Dorsolateral prefrontal cortex (tissue), 122 donors: ENCODE measurements at places on chromosomes 1 and 21.
A peak's percentile ranks its signal among the peaks of the same experiment; 100 is the strongest.

GRCh38 chr1:67624680-67625079, 60.3 kb upstream of the GADD45A start:
- DNase-seq: no peak

DNA sequence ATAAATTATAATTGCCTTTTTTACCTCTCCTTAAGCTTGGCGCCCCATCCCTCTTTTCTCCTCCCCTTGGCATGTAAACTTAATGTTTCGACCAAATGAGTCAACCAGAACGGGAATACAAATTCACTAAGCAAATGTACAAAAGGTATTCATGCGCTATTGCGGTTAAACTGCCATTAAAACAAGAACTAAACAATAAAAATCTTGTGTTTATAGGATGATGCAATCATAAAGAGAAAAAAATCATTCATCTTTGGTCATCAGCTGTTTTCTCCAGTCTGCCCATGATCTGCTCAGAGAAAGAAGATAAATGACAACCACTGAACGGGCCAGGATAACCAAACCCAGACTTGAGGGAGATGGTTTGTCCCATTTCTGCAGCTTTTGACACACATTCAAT, 534.2 kb upstream of the PLXNA2 start:
- DNase-seq: no peak

DNA sequence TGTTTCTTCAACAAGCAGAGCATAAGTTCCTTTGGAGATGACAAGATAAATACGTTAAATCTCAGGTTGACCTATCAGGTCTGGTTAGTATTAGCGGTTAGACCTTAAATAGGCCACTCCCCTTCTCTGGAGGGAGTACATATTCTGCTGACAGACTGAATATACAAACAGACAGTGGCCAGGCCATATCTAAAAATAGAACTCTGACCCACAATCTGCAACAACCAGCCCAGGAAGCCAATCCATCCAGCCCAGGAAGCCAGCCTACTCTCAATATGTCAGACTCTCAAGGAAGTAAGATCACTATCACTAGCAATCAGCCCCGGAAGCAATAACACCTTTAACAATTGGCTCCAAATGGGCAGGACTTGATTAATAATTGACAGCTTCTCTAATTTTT, 6.7 kb downstream of the IL20 start:
- no peak for DNase-seq

- DNase-seq: no peak
Measured at GRCh38 chr1:77873461-77873860, 15.0 kb upstream of the NEXN start.

- DNase-seq: no peak
Measured at GRCh38 chr1:99784809-99785255, 18.4 kb upstream of the FRRS1 start.

- DNase-seq: peak; percentile 57
Measured at GRCh38 chr1:204991342-204991844, 51.6 kb upstream of the CNTN2 start.

DNA sequence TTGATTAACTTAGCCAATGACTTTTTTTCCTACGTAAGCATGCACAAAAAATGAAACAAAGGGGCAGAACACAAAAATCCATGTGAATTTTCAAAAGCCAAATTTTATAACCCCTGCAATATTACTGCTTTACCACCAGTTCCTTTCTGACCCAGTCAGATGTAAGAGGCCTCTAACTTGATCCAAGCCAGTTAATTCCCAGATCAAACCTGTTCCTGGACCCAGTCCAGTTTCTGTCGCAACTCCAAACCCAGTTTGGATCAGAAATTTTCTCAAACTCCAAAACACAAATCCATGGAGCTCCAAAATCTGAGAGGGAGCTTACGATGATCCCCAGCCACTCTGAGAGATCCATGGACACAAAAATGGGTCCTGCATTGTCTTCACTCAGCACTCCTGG, 7.8 kb upstream of the ZYG11A start:
- DNase-seq: no peak

DNA sequence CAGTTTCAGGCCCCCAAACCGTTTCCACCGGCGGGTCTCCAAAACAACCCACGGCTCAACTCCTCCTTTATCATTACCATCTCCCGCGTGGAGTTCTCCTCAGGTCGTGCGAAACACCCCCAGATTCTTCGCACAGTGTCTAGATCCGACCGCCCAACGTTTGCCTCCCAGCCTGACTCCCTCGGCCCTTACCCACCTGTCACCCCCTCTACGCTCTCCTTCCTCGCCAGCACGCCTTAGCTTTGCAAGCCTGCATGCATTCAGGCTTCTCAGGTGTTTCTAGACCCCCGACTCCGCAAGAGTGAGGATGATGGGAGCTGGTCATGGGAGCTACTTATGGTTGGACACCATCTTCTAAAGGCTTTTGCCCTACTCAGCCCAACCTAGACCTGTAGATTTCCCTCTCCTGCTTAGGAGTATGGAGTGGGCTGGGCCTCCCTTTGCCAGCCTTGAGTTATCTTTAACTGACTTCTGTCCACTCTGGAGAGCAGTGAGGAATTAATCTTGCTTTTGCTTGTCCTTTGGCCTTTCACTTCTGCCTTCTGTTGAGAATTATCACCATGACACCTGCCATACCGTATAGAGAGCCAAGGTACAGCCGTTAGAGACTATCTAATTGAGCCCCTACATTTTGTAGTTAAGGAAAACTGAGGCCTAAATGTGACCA, 865 bp downstream of the ATP5IF1 start:
- DNase-seq: no peak

DNA sequence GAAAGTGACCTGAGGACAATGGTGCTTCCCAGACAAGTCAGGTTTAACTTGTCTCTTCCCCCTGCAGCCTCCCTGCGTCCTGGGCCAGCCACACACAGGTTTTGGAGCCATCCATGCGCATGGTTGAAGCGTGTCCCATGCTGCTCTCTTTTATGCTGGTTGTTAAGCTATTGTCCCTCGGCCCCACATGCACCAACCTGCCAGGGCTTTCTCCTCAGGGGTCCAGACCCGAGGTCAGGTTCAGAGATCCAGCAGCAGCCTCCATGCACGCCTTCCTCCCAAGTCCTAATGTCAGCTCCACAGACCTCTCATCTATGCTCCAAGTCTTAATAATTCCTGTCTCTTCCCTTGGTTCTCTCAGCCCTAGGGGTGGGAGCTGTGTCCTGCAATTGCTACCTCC, 1.6 kb downstream of the ABCA4 start:
- no peak for DNase-seq

- no peak for DNase-seq
Measured at GRCh38 chr21:38958940-38959691, 153.4 kb downstream of the ETS2 start.

DNA sequence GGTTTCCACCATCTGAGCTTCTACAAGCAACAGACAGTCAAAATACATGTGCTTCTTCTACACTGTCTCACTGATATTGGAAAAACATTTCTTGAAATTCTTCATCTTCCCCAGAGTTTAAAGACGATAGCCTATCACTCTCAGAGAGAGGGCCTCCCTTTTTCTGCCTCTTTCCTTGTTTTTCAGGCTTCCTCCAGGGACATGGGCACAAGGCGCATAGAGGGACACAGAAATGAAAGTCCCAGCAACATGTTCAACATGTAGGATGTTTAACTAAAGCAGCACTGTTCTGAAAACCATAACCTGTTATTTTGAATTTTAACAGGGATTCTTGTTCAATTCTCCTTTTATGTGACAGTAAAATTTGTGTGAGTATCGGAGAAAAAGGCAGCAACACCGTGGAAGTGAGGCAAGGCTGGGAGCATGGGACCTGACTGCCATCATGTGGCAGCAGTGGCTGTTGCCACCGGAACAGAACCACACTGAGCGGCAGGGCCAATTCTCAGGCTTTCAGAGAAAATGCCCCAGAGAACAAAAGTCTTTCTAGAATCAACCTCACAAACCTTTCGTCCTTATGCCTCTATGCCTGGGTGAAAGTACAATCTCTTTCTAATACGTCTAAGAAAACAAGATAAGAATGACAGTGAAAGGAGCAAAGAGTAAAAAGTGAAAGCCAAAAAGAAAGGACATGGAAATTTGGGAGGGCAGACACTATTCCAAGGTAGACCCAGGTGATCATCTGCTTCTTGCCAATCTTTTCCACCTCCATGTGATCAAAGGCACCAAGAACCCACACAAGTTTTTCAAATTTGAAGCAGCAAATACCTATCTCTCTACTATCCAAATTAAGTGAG, 54.5 kb downstream of the PCNX2 start:
- DNase-seq: peak; percentile 68

GRCh38 chr1:156284757-156285156, 632 bp downstream of the TMEM79 start:
- no peak for DNase-seq

GRCh38 chr1:206686478-206687249, 2.0 kb downstream of the MAPKAPK2 start:
- DNase-seq: no peak

DNA sequence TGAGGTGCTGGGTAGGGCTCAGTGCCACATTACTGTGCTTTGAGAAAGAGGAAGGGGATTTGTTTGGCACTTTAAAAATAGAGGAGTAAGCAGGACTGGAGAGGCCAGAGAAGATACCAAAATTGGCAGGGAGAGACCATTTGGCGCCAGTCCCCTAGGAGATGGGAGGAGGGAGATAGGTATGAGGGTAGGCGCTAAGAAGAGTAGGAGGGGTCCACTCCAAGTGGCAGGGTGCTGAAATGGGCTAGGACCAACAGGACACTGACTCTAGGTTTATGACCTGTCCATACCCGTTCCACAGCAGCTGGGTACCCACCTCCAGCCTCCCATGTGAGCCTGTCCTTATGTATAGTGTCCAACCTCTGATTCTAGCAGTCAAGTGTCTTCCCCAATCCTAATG, 1.0 kb upstream of the CRTC2 start:
- no peak for DNase-seq

- DNase-seq: no peak
Measured at GRCh38 chr1:46927249-46927835, 13.9 kb downstream of the CYP4A11 start.

DNA sequence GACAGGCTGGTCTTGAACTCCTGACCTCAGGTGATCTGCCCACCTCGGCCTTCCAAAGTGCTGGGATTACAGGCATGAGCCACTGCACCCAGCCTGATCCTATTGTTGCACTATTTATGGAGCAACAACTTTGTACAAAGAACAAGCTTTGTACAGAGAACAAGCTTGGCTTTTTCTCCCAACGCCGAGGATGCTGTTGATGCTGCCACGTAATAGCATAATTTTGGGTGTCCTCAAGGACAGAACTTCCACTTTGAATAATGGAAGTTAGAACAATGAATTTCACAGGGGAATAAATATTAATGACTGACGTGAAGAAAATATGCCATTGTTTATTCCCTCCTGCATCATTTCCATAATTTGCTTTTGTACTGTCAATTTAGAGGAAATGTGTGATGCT, 12.8 kb upstream of the RBP7 start:
- peak; percentile 46 for DNase-seq

DNA sequence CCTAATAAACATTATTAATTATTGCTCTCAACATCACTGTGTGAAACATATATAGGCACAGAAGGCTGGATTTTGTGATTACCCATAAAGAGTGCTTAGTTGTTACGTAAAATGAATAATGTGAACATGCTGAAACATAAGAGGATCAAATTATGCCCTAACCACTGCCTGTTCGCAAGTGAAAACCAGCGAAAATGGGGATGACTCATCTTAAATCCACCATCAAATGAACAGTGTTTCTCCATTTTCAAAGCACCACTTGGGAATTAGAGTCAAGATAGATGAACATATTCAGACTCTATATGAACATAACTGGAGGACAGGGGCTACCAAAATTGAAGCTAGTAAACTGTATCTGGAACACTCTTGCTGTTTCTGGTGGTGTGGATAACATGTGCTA, 386.2 kb downstream of the HHIPL2 start:
- DNase-seq: no peak

DNA sequence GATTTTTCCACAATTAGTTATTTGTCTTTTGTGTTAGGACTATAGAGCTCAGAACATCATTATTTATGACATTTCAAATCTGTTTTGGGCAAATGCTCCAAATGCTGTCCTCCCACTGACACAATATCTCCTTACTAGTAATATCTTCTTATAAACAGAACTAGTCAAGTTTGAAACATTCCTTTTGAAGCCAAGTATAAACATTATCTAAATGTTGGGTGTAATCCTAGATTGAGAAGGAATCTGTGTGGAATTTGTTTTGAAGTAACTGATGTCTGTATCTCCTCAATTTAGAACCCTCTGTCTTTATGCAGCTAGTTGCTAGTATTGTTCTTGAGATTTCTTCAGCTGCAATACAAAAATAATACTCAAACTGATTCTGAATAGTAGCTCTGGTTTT, 28.5 kb upstream of the PAXBP1 start:
- DNase-seq: no peak

- DNase-seq: no peak
Measured at GRCh38 chr1:56069824-56070223, 509.5 kb downstream of the PLPP3 start.

DNA sequence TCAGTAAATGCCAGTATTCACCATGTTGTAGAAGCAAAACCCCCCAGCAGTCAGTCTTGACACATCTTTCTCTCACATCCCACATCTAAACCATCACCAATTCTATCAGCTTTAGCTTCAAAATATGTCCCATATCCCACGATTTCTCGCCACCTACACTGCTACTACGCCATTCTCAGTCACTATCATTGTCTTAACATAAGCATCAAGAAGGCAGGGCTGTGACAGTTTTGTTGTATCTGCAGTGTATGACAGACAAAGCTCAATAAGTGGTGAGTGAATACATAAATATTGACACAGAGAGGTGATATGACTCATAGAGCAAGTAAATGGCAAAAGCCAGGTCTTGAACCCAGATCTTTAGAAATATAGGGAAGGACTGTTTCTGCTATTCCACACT, 59.9 kb downstream of the JAK1 start:
- no peak for DNase-seq

DNA sequence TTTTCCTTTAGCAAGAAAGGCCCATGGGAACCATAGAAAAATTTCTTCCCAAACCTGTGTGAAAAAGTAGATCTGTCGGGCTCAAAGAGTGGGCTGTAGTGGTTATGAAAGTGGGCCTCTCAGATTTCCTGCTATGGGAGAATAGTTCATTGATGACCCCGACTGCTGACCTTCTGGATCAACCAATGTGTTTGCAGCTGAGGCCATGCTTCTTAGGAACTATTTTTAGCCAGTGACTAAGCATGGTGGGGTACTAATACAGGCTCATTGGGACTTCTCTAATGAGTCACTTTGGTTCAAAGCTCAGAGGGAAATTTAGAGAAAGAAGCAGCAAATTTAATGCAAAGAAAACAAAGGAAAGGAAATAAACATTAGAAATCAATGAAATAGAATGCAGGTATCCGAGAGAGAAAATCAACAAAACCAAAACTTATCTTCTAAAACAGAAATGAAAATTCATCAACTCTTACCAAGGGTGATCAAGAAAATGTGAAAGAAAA, 12.6 kb upstream of the PSMA5 start:
- DNase-seq: no peak

- no peak for DNase-seq
Measured at GRCh38 chr1:165645654-165646366, 14.8 kb downstream of the MGST3 start.

- DNase-seq: no peak
Measured at GRCh38 chr1:94011709-94012595, 102.7 kb upstream of the GCLM start.

- no peak for DNase-seq
Measured at GRCh38 chr1:153679337-153680119, 1.0 kb downstream of the NPR1 start.
